ENCODE measurements at places on chromosomes 4 and X. TPM values are rescaled to one million over a fixed set of nuclear protein-coding genes. Genes with fewer than 3 reads are reported as not detected.
A peak's percentile ranks its signal among the peaks of the same experiment; 100 is the strongest.

DNA sequence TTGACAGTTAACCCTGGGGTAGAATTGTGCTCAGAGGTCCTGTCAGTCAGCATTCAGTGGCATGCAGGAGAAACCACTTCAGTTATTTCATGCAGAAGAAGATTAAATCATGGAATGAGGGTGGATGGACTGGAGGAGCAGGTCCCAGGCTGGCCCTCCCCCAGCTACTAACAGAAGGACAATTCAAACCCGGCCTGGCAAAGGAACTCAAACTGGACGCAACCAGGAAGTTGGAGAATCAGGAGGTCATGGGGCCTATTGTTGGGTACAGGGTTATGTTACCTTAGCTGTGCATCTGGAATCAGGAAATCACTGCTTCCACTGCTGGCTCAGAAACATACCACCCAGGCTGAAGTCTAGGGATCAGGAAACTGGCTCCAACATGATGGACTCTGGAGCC is 121.4 kb downstream of the GPAT3 start:
- DNase-seq, result no peak
- H3K4me1 ChIP-seq, result no peaks in the 10 kb centered on the region
- no peaks in the 10 kb centered on the region for H3K27me3 ChIP-seq
- H3K4me3 ChIP-seq, result no peak overlapping the region
- H3K27ac ChIP-seq, result no peak overlapping the region

DNA sequence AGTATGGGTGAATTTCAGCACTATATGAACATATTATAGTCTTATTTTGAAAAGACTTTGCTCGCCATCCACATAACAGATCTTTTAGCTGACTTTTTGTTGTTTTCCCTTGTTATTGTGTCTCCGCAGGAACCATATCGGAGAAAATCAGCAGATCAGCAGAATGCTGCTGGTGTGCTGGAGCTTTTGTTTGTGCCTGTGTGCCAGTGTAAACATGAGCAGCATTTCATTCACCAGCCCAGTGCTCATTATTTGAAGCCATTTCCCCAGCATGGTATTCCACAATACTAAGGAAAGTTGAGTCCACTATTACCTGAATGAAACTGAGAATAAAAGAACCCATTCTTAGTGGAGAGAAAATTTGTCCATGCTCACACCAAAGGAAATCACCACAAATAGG is 261.8 kb upstream of the ARX start:
- H3K4me1 ChIP-seq, result no peaks in the 10 kb centered on the region
- H3K27me3 ChIP-seq, result no peaks in the 10 kb centered on the region
- H3K4me3 ChIP-seq, result no peak overlapping the region
- DNase-seq, result no peak

- H3K36me3 ChIP-seq, result no peaks in the 10 kb centered on the region
- H3K4me3 ChIP-seq, result no peak overlapping the region
- no peaks in the 10 kb centered on the region for H3K27me3 ChIP-seq
- no peak for DNase-seq
- H3K27ac ChIP-seq, result no peak overlapping the region
- H3K4me1 ChIP-seq, result no peaks in the 10 kb centered on the region
Measured at GRCh38 chr4:105785792-105786191, 77.2 kb downstream of the GSTCD start.

DNA sequence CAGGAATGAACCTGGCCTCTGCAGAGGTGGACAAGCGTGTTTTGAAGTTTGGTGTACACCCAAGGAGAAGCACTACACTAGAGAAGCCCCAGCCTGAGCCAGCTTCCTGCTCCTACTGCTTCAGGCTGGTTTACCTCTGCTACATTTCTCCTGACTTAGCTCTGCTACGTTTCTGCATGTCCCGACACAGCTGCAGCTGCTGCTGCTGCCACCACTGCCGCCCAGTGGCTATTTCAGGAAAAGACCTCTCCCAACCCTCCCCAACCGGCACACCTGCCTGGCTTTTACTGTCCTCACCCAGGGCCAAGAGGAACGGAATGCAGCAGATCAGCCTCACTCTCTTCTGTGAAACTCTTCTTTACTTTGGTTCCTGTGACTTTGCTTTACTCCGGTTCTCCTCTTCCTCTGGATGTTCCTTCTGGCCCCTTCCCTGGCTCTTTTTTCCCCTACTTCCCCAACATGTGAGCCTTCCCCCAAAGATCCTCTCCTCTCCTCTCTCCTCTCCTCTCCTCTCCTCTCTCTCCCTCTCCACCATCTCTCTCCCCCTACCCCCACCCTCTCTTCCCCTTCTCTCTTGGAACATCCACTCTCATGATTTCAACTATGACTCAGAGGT is 3.1 kb upstream of the P2RY4 start:
- no peak for DNase-seq
- no peaks in the 10 kb centered on the region for H3K36me3 ChIP-seq
- H3K27ac ChIP-seq, result no peak overlapping the region
- H3K4me1 ChIP-seq, result no peaks in the 10 kb centered on the region
- no peak overlapping the region for H3K4me3 ChIP-seq

DNA sequence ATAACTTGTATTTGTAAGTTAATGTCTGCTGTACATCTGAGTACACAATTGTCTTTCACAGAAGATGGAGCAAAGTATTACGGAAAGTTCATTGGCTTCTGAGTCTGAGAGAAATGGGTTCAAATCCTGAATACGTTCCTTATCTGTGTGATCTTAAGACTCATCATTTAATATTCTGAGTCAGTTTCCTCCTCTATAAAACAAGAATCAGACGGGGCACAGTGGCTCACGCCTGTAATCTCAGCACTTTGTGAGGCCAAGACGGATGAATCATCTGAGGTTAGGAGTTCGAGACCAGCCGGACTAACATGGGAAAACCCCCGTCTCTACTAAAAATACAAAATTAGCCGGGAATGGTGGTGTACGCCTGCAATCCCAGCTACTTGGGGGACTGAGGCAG is 57.8 kb downstream of the APBB2 start:
- H3K36me3 ChIP-seq, result no peaks in the 10 kb centered on the region
- no peak overlapping the region for H3K4me3 ChIP-seq
- H3K4me1 ChIP-seq, result no peaks in the 10 kb centered on the region
- no peak overlapping the region for H3K27ac ChIP-seq
- H3K27me3 ChIP-seq, result no peaks in the 10 kb centered on the region

DNA sequence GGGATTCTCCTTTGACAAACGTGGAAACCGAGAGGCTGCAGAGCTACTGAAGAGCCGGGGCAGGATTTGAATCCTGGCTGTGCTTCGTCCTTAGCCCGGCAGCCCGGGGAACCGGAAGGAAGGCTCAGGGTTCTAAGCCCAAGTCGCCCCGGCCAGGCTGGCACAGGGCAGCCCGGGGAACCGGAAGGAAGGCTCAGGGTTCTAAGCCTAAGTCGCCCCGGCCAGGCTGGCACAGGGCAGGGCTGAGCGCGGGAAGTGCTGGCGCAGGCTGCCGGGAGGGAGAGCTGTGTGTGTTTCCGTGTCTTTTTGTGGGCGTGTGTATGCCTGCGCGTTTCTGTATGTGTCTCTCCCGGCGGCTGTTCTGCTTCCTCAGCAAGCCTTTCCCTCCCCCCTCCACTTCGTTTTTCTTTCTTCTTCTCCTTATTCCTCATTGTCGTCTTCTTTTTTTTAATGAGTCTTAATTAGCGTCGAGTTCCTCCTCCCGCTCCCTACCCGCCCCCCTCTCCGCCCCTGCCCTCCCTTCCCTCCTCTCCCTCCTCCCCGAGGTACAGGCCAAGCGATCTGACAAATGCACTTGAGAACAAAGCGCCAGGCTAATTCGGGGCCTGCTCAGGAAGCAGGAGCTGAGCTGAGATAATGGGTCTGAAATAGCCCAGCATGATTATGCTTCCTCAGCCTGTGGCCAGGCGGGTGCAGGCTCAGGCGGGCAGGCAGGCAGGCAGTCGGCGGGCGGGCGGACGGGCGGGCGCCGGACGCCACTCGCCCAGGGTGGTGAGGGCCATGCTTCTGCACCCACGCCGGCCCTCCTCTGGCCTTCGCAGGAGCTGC is 65.9 kb downstream of the EFNB1 start:
- no peaks in the 10 kb centered on the region for H3K27me3 ChIP-seq
- H3K4me3 ChIP-seq, result peak overlapping the region; percentile 10
- peak; percentile 69 for DNase-seq
- peak overlapping the region; percentile 82 for H3K27ac ChIP-seq

- no peak for DNase-seq
- no peaks in the 10 kb centered on the region for H3K27me3 ChIP-seq
- H3K36me3 ChIP-seq, result no peaks in the 10 kb centered on the region
- no peaks in the 10 kb centered on the region for H3K4me1 ChIP-seq
- no peak overlapping the region for H3K4me3 ChIP-seq
Measured at GRCh38 chrX:37922928-37923327, 75.6 kb upstream of the DYNLT3 start.

DNA sequence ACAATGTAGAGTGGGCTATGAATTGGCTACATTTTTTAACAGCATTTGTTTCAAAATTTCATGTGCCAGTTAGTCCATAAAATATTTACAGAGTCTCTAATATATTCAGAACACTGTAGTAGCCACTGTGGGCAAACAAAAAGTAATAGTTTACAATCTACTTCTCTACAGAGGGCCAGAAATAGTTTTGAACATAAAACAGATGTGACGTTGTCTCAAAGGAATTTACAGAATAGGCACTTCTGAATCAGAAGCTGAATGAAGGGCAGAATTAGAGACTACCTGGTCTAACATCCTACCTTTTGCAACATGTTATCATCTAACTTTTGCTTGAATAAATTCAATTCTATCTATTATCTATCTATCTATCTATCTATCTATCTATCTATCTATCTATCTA is 811.9 kb upstream of the EPHA5 start:
- no peaks in the 10 kb centered on the region for H3K4me1 ChIP-seq
- no peak for DNase-seq
- no peak overlapping the region for H3K27ac ChIP-seq

DNA sequence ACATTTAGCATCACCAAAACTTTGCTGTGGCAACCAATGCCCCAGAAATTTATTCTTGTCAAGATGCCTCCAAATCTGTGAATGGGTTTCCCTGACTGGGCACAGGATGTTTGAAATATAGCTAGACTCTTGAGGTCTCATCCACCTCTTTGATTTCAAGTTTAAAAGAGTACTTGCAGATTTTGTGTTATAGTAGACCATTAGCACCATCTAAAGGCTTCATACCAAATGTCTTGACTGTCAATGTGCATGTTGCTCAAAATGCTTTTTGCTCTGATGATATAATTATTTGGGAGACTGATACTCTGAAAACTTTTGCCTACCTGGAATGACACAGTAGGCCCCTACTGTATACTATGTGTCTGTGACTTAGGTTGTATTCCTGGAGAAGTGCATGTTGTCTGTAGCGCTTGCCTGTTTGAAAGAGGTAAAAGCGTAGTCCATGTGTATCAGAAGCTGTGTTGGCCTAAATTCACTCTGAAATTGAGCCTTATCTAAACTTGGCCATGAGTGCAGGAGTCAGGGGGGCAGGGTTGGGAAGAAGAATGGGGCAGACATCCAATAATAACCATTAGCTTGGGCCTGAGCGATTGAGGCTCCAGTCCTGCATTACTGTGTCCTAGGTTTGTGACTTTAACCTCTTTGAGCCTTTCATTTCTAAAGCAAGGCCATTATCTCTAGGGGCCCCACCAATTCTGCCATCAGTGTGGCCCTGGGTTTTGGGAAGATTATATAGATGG is 33.8 kb downstream of the NDP start:
- no peak overlapping the region for H3K4me3 ChIP-seq
- no peaks in the 10 kb centered on the region for H3K27me3 ChIP-seq
- DNase-seq, result no peak
- no peak overlapping the region for H3K27ac ChIP-seq
- H3K36me3 ChIP-seq, result no peaks in the 10 kb centered on the region
- H3K4me1 ChIP-seq, result no peaks in the 10 kb centered on the region

- no peaks in the 10 kb centered on the region for H3K36me3 ChIP-seq
- no peak overlapping the region for H3K27ac ChIP-seq
- H3K4me3 ChIP-seq, result no peak overlapping the region
- H3K4me1 ChIP-seq, result no peaks in the 10 kb centered on the region
Measured at GRCh38 chr4:159736411-159736810, 633.5 kb downstream of the RAPGEF2 start.

TBX22 gene
- not detected for total RNA-seq

NEUROG2 gene
- not detected for total RNA-seq

PAGE2 gene
- not detected for total RNA-seq

DSPP gene
- total RNA-seq, result not detected

SPARCL1 gene
- 501 TPM for total RNA-seq

HAUS7 gene
- total RNA-seq, result 15.9 TPM

ZNF518B gene
- total RNA-seq, result 39.1 TPM

PF4V1 gene
- total RNA-seq, result not detected

LGI2 gene
- 1.1 TPM for total RNA-seq

CLCN3 gene
- 32.9 TPM for total RNA-seq

Measured in right atrium auricular region (tissue), 2 donors.